ENCODE measurements at places on chromosomes 16 and 17.

DNA sequence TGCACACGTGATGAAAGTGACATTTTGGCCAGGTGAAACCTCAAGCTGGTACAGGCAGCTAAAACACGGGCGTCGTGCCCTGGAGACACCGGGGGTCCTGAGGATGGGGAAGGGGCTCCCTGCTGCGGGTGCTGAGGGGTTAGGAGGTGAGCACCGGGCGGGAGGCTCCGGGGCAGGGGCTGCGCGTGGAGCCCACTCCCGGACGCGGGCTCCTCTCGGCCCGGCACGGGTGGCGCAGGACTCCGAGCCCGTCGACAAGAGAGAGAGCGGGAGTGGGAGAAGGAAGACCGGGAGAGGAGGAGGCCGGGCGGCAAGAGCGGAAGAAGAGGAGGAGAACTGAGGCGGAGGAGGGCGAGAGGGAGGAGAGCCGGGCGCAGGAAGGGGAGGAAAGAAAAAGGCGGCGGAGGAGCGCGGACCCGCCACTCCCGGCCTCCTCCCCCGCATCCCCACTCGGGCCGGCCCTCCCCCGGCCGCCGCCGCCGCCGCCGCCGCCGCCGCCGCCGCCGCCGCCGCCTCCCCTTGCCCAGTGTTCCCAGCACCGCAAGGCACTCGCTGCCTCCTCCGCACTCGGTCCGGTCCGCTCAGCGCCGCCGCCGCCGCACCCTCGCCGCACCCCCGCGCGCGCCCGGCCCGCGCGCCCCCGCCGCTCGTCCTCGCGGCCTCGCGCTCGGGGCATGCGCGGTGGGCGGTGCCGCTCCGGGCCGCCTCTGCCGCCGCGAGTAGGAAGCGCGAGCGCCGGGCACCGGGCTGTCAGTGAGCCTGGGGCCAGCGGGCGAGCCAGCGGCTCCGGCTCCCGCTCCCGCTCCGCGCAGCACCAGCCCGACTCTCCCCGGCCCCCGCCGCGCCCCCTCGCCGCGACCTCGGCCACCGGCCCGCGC is at the start of gene PRKCA:
PRKCA (plus strand) TSS at position 750 of the 878 bp plus-strand sequence.
- DNase-seq, result peak; percentile 67

- no peak for DNase-seq
These were observed 5.0 kb downstream of the TPSAB1 start for GRCh38 chr16:1245452-1246020.

DNA sequence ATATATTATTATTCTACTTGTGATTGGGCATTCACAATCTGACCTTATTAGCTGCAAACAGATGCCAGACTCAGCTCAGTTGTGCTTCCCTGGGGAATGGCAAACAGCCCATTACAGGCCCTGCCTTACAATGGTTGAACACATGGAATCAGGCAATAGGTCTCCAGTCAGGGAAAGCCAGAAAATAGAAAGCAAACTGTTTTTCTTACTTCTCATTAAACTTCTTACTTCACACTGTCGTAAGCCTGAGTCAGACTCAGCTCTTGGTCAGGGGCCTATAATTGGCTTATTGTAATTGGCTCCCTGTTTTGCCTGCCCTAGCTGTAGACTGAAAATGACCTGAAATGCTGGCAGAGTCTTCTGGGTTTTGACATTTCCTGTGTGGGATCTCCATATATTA is 77.0 kb upstream of the CA10 start:
- DNase-seq, result no peak

- no peak for DNase-seq
These were observed 77.0 kb downstream of the MRC2 start for GRCh38 chr17:62704381-62704971.

- no peak for DNase-seq
These were observed 197.4 kb downstream of the C16orf95 start for GRCh38 chr16:87119748-87120147.

DNA sequence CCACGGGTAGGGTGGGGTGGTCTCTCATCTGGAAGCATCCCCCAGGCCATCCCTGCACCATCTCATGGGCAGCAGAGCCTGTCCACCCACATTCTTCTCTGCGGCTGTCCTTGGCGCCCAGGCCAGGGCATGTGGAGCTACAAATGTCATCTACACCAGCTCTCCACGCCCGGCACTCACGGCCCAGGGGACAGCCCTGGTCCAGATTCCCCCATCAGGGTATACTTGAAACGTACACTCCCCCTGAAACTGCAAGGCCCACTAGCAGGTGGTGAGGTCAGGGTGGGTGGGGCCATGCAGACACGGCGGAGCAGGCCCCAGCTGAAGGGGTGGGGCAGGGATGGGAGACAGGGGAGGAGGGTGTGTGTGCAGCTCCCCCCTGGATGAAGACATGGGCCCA is 3.2 kb upstream of the SOX8 start:
- no peak for DNase-seq

- no peak for DNase-seq
These were observed 34.4 kb upstream of the USP7 start for GRCh38 chr16:8998108-8998507.

DNA sequence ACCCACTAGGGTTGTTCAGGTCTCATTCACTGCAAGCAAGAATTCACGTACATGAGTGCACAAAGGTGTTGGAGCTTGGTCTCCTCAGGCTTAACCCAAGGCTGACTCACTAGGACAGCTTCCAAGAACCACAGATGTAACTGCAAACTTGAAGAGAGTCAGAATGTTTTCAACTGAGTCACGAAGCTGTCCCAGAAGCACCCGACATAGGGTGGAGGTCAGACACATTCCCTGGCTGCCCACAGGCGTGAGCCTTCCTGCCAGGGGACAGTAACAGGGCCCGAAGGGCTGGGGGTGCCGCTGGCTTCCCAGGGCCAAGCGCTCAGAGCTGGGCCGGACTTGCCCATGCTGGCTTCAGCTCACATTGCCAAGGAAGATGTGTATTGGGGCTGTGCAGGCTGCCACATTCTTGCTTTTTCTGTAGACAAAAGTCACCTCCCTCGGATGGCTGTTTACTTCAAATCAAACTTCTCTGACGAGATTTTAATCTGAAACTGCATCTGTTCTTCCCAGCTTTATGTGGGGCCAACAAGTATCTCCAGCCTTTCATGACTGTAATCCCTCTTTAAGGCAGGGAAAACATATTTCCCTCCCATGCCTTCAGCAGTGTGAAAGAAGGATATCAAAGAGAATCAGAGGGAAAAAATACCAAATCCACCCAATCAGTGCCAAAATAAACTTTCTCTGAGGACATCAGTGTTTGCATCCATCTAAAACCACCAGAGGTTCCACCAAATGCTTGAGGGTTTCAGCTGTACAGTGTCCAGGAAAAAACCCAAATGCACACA is 14.3 kb downstream of the CMTM3 start:
- peak; percentile 97 for DNase-seq

- no peak for DNase-seq
These were observed 22.6 kb upstream of the HOXB13 start for GRCh38 chr17:48751172-48751571.

GRCh38 chr16:59975953-59976352 is 1241.8 kb upstream of the GOT2 start:
- DNase-seq, result no peak

- DNase-seq, result no peak
These were observed 469 bp downstream of the AMZ2 start for GRCh38 chr17:68248199-68248825.

DNA sequence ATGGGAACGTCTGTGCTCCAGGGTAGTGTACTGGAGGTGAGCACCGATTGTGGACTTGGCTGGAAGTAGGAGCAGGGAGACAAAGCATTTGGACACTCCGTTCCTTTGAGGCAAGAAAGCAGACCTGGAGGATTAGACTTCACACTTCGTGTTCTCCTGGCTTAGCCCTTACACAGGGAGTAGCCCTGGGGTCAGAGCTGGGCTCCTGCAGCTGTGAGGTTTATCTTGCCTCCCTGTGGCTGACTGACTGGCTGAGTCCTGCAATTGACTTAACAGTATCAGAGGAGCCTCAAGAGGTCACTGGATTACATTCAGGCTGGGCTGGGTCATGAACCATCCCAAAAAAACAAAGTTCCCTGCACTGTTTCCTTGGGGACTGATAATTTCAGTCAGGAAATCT is 37.1 kb downstream of the MPRIP start:
- no peak for DNase-seq

- DNase-seq, result no peak
These were observed 286.9 kb downstream of the CPPED1 start for GRCh38 chr16:12516621-12517309.

GRCh38 chr17:73973586-73974409 is 229.7 kb upstream of the RPL38 start:
- no peak for DNase-seq

DNA sequence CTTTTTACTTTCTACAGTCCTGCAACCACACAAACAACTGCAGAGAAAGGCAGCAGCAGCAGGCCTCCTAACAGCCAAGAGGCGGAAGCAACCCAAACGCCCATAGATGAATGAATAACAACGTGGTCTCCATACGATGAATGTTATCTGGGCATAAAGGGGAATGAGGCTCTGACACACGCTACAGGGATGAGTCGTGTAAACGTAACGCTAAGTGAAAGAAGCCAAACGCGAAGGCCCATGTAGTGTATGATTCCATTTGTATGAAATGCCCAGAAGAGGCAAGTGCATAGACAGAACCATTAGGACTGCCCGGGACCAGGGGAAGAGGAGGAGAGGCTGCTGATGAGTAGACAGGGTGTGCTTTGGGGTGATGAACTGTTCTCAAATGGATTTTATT is 94.8 kb upstream of the DNAH17 start:
- DNase-seq, result no peak

GRCh38 chr16:58027161-58027915 is 1.8 kb downstream of the MMP15 start:
- DNase-seq, result no peak

DNA sequence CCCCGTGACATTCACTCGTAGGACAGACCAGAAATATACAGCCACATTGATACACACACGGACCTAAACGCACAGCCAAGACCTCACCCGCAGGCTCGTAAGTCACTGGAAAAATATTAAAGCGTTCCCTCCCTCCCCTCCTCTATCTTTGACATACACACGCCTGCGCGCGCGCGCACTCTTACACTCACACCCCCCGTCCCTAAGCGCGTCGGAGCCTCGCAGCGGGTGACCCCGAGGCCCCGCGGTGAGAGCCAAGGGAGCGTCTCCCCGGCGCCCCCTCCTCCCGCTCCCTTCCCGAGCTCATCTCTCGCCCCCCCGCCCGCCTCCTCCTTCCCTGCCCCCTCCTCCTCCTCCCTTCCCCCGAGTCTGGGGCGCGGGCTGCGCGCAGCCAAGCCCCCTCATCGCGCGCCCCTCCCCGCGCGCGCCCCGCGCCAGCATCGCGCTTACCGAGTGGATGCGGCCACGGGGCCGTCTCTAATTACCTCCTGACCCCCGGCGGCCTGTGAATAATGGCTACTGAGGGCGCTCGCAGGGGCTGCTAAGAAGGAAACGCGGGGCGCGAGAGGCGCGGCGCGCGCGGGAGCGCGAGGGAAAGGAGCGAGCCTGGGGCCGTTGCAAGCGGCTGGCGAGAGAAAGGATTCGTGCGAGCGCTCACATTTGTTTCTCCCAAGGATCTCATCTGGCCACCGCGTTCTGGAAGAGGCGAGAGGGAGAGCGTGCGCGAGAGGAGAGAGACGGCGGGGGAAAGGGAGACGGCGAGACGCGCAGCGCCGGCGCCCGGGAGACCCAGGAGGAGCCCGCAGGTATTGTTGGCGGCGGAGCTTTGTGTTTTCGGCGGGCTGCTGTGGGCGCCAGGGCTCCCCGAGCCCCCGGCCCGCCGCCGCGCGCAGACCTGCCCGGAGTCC is 42.4 kb downstream of the RAI1 start:
- DNase-seq, result no peak

GRCh38 chr17:1067282-1067956 is 70.5 kb downstream of the TIMM22 start:
- DNase-seq, result no peak

GRCh38 chr16:89716916-89717687 is 3.6 kb downstream of the VPS9D1 start:
- no peak for DNase-seq

GRCh38 chr17:74527081-74527480 is 4.2 kb downstream of the CD300LB start:
- DNase-seq, result no peak

GRCh38 chr16:71276589-71277334 is 12.4 kb downstream of the CMTR2 start:
- no peak for DNase-seq

- DNase-seq, result no peak
These were observed 304.0 kb downstream of the MAF start for GRCh38 chr16:79296491-79296890.

DNA sequence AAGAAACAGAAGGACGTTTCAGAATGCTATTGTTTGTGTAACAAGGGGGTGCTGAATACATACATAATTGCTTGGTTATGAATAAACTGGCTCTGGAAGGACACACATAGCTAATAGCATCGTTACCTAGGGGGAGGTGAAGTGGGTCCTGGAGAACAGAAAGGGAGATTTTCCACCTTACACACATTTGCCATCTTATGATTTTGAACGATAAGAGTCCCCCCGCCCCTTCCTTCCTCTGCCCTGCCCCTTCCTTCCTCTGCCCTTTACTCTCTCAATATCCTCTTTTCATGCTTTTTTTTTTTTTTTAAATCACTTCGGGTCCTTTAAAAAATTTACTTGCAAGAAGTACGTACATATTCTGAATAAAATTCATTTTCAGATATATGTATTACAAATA is 902 bp upstream of the DHRS7B start:
- DNase-seq, result no peak

- no peak for DNase-seq
These were observed 96.9 kb downstream of the ZNF778 start for GRCh38 chr16:89314357-89314756.

GRCh38 chr16:78552106-78552675 is 452.7 kb downstream of the WWOX start:
- no peak for DNase-seq

GRCh38 chr16:65410801-65411200 is 288.9 kb upstream of the CDH11 start:
- peak; percentile 18 for DNase-seq

GRCh38 chr17:9249245-9249953 is 228.1 kb downstream of the NTN1 start:
- no peak for DNase-seq

GRCh38 chr17:83036666-83037065 is 42.7 kb upstream of the METRNL start:
- no peak for DNase-seq

DNA sequence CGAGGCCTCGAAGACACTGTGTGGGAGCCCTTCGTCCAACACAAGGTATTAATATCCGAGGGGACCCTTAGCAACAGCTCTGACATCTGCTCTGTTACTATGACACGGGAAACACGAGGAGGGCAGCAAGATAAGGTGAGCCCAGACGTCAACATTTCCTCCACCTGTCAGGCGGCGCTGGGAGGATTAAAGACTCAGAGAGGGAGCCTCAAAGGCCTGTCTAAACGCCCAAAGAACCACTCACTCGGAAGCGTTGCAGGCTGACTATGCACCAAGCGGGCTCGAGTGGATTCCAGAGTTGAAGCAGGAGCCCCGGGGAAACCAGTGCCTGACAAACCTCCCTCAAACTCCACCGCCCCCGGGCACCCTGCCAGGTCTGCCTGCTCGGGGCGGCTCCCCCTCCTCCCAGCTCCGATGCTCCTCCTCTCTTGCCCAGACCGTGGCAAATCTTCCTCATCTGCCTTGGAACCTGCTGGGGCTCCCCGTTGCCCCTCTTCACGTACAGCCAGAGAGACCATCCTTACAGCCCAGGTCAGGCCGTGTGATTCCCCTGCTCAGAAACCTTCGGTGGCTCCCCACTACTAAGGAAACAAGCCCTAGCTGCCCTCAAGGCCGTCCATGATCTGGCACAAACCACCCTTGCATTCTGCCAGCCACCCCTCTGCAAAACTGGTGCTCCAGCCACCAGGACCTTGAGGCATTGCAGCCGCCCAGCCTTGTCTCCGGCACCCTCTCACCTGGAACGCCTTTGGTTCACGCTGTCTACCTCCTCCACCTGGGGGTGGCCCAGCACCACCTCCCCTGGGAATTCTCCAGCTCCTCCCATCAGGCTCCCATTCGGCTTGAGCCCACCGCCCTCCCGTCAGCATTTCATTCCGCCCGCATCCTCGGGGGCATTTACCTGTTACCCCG is 16.2 kb downstream of the RPH3AL start:
- DNase-seq, result no peak

All from RCC 7860 (cell line).